Hepatocyte (in vitro differentiated cells): ENCODE measurements at places on chromosomes 1 and 21. TPM values are rescaled to one million over a fixed set of nuclear protein-coding genes. Genes with fewer than 3 reads are reported as not detected.

The WDTC1 gene
- polyA plus RNA-seq, result 7.3 and 11.0 TPM in 2 replicates

The DDI2 gene
- 5.6 and 7.5 TPM in 2 replicates for polyA plus RNA-seq

The RRAGC gene
- 21.7 and 26.3 TPM in 2 replicates for polyA plus RNA-seq

The ECE1 gene
- polyA plus RNA-seq, result 84.4 and 90.6 TPM in 2 replicates

GRCh38 chr1:58594546-58594945 is 17.5 kb upstream of the TACSTD2 start:
- no peak for DNase-seq

DNA sequence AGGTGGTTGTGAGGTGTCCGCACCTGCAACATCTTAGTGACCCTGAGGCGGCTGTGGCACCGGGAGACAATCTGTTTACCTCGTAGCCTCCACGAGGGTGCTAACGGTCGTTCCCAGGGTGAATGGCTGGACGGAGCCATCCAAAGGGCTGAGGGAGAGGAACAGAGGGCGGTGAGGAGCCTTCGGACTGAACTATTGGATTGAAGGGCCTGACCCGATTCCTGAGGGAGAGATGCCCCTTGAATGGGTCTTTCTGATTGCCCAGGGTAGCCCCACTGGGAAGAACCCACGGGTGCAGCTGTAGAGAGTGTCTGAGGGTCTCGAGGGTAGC is 2.3 kb downstream of the NR5A2 start:
- peak; percentile 31 for DNase-seq

- peak; percentile 91 for DNase-seq
These were observed 4.7 kb downstream of the LAX1 start for GRCh38 chr1:203769505-203770343.

DNA sequence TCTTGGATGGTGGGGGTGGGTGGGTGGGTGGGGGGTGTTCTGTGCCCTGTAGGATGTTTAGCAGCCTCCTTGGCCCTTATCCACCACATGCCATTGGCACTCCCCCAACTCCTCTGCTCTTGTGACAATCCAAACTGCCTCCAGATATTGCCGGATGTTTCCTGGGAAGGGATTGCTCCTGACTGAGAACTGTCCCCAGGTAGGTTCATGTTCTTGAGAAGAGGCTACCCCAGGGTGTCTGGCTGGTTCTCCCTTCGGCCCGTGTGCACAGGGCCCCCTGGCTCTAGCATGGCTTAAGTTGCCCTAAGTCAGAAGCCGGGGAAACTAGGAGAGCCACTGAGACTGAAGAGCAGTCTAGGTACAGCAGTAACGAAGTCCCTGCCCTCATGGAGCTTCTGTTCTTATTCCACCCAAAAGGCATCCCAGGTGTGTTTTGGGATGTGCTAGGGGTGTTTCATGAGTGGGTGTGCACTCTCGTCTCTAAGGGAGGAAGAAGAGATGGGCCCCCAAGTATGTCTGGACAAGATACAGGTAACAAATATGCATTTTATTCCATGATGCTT is 19.8 kb upstream of the THRAP3 start:
- DNase-seq, result peak; percentile 30

GRCh38 chr21:41596241-41596925 is 88.4 kb upstream of the TMPRSS2 start:
- DNase-seq, result no peak

GRCh38 chr1:39205781-39206464 is 1.4 kb downstream of the MACF1 start:
- DNase-seq, result no peak
